Astrocyte (in vitro differentiated cells and primary cell): ENCODE measurements at places on chromosomes 3 and 15.

DNA sequence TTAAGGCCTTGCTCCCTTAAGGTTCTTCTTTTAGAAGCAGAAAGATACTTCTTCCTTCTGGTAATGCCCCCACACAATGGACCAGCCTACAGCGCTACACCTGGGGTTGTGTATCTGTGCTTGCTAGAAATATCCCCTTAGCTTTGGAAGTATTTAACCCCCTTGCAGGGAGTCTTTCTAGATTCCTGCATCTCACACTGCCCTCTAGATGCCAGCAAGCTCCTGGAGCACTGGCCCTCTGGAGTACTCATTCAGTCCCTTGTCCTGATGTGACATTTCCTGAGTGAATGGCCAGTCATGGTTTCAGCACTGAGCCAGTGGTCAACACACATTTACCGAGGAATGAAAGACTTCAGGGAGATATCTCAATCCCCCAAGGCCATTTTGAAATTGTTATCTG lies 30.4 kb upstream of the RBP2 start:
- DNase-seq = no peak

- DNase-seq = no peak
Measured at GRCh38 chr15:72836676-72837330, 53.2 kb upstream of the ADPGK start.

DNA sequence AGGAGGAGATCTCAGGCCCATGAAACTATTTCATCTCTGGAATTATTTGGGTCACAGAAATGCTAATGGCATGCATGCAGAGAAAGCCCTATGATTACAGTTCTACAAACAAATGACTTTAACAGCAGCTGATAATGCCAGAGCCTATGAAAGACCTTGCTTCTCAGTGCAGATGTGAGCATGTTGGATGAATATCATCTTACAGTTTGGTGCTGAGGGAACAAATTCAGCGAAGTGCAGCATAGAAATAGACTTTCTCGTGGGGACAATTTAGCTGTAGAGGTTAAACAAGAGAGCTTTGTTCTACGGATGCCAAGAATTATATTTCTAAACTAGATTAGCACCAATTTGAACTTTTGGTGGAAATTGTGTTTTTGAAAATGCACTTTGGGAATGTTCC lies 27.7 kb downstream of the PTX3 start:
- DNase-seq = peak; percentile 47

- DNase-seq = peak; percentile 87
Measured at GRCh38 chr3:100040451-100041225, 73.7 kb downstream of the FILIP1L start.

DNA sequence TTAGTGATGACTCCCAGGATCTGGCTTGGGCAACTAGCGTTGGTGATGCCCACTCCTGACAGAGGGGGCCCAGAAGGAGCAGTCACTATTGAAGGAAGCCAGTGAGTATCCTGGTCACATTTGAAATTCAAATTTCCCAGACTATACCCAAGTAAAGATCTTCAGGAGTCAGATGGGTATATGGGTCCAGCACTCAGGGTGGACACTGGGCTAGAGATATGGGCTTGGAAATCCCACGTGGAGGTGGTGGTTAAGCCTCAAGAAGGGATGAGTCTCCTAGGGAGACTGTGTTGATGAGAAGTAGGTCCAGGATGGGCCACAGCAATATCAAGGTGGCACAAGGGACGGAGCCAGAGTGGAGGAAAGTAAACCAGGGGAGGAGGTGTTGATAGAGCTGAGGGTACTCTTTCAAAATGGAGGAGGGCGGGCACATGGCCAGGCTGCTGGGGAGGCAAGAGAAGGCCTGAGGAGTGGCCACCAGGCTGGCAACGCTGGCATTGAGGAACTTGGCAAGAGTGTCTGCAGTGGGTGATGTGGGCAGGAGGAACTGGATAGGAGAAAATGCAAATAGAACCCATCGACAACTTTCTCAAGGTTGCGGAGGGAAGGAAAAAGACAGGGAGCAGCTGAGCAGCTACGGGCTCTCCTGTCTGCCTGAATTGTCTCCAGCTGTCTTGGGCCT lies 3.7 kb upstream of the SLCO2A1 start:
- no peak for DNase-seq
